ENCODE measurements at places on chromosomes 12 and 14.
A peak's percentile ranks its signal among the peaks of the same experiment; 100 is the strongest.

DNA sequence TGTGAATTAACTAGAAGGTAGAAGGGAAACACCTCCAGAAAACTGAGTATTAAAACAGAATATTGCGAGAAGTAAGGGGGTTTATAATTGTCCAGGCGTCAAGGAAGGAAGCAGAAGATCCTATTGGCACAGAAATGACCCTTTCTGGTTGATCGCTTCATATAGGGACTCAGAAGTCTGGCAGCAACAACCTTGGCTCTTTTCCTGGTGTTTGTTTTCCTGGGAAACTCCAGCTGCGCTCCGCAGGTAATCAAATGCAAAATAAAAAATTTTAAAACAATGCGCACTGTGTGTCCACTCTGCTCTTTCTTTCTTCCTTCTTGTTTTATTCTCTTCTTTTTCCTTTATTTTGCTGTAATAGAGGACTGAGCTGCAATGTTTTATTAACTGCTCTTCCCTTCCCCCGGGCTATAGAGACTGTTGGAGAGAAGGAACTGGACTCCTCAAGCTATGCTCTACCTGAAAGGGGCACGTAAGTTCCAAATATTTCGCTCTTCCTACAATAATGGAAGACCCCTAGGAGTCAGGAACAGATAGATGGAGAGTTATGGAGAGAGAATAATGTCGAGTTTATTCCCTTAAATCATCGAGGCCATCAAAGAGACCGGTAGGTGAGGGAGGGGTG lies 737 bp downstream of the SPX start:
- DNase-seq, result no peak

GRCh38 chr12:57741844-57742738 lies 2.7 kb upstream of the TSPAN31 start:
- DNase-seq, result peak; percentile 46

DNA sequence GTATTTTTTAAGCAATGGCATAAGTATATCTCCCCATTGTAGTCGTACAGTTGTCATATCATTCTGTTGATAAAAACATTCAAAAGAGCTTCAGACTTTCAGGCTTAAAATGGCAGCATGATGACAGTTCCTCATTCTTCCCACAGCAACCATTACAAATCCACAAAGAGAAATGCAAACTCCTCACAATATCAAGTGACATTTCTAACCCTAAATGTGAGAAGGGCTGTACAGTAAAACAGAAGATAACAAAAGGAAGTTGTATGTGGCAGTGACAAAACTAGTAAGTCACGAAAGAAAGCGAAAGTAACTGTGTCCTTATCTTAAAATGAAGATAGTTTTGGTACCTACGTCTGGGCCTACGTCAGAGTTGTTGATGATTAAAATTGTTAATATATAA lies 46.7 kb downstream of the GXYLT1 start:
- DNase-seq, result no peak

DNA sequence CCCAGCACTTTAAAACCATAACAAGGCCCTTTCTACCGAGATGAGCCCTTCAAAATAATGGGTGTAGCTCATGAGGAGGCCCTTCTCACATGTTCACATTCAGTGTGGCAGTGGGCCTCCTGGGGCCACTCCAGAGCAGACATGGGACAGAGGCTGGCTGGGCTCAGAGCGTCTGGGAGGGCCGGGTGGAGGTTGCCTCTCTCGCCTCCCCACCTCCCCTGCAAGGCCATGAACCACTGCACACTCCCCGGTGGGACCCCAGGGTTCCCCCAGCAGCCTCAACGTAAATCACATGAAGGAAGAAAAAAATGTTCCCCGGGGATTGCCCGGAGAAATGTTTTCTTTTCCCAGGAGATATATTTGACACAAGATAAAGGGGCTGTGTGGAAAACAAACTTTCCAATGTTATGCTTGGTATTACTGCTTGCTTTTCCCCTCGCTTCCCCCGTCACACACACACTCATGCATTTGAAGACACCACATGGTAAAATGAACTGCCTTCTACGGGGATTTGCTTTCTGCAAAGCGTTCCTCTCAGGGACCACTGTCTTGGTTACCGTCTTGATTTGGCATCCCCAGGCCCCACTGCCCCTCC lies 190.7 kb upstream of the CCND2 start:
- DNase-seq, result no peak

- DNase-seq, result no peak
Observed at GRCh38 chr12:108804271-108804953, 53.0 kb downstream of the SSH1 start.

DNA sequence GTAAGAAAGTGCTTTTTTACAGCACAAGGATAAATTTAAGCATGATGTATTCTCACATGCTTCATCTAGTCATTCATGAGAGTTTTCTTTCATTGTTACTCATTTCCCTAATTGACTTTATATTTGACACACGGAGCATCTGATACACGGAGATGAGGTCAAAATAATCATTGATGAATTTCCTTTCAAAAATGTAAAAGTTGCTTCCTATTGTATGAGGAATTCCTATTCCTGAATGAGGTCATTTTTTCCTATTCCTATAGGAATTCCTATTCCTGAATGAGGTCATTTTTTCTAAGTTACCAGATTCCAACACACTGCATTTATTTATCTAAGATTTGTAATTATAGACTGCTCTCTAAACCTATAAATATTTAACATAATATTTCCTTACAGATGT lies 316.7 kb upstream of the KITLG start:
- DNase-seq, result no peak

DNA sequence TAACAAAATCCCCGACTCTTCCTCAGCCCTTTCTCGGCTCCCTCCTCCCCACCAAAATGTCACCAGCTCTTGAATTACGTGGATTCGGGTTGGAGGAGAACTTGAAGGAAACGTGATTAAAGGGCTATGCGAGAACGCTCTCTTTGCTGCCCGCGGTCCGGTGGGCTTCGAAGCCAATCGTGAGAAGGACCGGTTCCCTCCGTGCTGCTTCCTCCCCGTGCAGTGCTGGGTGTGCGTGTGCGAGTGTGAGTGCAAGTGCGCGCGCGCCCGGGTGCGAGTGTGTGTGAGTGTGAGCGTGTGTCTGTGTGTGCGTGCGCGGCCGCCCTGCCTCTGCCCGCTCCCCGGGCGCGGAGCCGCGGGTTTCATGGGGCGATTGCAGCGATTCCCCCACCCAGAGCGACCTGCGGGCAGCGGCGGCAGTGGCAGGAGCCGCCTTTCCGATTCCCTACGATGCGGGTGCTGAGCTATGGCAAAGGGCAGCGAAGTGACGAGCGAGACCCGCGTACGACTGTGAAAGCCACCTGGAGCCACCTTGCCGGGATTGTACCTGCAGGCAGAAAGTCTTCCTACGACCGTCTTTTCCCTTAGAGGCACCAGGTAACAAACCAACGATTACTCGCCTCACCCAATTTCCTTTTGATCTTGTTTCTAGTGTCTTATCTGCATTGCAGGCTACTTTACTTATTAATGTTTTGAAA lies 1.4 kb downstream of the LRFN5 start:
- DNase-seq, result no peak

GRCh38 chr12:40742041-40742440 lies 49.8 kb downstream of the CNTN1 start:
- no peak for DNase-seq

GRCh38 chr12:55067701-55068100 lies 47.9 kb downstream of the NEUROD4 start:
- no peak for DNase-seq

GRCh38 chr12:52900166-52900895 lies 4.5 kb downstream of the KRT8 start:
- DNase-seq, result no peak

DNA sequence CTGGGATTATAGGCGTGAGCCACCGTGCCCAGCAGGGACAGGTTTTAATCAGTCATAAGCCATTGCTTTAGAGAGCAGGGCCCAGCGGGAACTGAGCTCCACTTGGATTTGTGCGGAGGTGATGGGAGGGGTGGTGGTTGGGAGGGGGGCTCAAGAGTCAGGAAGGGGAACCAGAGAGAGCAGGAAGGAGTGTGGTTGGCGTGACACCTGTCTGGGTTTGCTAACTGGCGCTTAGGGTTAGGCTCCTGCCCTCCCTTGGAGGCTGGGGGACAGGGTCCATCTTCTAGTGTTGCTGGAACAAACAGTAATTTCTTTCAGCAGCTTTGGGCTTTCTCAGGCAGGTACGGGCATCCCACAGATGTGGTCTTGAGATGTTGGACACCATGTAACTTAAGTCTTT lies 7.5 kb upstream of the ALDH2 start:
- no peak for DNase-seq

GRCh38 chr12:100274291-100274690 lies 7.3 kb downstream of the SCYL2 start:
- DNase-seq, result no peak

DNA sequence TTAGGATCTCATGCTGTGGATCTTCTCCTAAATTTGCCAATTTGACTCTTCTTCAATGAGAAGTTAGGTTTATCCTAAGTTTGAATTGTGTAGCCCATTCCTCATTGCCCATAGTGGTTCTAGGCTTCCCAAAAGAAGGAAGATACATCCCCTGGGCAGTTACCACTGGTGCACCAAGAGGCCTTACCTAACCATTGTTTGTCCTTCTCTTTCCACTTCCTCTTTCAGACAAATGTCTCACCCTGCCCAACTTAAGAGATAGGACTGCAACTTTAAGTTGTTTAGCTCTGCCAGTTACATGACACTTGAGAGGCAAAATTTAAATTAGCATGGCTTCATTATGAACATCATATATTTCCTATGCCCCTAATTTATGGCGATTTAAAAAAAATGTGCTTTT lies 9.4 kb upstream of the KCNH3 start:
- no peak for DNase-seq

- no peak for DNase-seq
Observed at GRCh38 chr12:91033251-91033650, 24.6 kb downstream of the KERA start.

GRCh38 chr12:89414322-89414721 lies 62.0 kb upstream of the DUSP6 start:
- no peak for DNase-seq

DNA sequence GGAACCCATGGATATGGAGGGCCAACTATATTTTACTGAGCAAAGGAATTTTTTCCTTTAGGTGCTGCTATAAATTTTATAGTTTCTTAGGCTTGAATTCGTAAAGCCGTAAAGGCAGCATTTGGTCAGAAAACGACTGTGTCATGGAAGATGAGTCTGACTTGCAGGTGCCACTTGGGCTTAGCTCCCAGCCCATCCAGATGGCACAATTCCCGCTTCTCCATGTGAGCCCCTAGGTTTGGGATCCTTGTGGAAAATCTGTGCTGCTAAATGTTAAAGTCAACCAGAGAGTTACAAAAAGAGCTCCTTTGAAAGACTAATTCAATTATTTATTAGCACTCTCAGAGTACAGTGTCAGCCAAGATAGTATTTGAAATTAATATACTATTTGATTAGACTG lies 120.1 kb upstream of the NPAS3 start:
- no peak for DNase-seq

DNA sequence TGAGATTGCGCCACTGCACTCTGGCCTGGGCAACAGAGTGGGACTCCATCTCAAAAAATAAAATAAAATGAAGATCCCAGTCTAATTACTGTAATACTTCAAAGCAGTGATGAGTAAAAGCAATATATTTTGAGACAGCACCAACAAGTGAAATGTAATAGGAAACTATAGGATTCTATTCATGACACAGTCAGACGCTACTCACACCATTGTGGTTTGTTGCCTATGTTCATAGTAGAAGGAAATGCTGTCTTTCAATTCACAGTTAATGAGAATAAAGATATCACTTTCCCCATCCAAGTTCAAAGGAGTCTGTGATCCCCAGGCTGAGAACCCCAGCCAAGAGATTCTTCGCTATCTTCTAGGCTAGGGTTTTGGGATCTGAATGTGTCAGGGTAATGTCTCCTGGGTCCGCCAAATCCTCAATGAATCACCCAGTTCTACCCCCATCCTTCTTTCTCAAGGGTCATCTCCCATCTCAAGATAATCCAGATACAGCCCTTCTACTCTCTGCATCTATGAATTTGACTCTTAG lies 16.6 kb upstream of the DTX1 start:
- no peak for DNase-seq

- DNase-seq, result no peak
Observed at GRCh38 chr14:68652433-68652690, 140.5 kb downstream of the ZFP36L1 start.

DNA sequence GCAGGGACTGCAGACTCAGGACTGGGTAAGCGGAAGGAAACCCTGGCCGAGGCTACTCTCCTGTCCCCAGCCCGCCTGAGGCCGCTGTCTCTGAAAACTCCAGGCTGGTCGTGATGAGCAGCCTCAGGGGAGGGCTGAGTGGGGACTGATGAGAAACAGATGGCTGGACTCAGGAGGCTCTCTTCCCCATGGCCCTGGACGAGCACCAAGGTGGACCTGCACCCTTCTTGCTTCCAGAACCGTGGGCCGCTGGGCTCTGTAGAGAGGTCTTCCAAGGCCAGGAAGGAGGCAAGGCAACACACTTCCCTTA lies 1.1 kb downstream of the TEX22 start:
- no peak for DNase-seq

DNA sequence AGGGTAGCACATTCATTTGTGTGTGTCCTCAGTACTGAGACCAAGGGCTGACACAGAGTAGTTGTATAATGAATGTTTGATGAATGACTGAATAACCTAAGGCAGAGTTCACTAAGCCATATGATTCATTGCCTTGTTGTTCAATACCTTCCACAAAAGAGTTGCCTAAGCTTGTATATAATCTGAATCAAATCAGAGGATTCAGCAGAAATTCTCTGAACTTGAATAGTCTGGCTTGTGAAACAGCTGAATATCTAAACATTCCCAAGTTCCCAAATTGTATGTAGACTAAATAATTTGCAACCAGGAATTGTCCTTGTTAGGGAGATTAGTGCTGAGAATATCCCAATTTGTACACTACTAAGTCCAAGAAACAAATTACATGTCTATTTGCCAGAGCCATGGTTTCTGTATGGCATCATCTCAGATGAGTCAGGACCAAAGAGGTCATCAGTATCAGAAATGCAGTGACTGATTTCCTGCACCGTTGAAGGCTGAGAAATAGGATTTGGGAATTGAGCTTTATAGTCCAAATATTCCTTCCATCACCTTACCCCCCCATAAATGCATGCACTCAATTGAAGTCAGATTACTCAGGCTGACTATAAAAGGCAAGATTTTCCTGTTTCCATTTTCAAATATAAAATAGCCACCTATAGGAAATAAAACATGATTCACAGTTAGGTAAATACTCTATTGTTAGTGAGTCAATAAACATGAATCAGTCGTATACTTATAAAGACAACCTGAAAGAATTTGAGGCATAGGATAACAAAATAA lies 168.7 kb downstream of the PHLDA1 start:
- no peak for DNase-seq

GRCh38 chr14:101459551-101459900 lies 101.8 kb upstream of the DIO3 start:
- no peak for DNase-seq
